Stimulated activated CD8-positive, alpha-beta memory T cell treated with anti-CD3 and anti-CD28 coated beads, Interleukin-7, amount 100 ng/mL, for 1 hour (primary cell): ENCODE measurements at places on chromosomes 1 and 21.

DNA sequence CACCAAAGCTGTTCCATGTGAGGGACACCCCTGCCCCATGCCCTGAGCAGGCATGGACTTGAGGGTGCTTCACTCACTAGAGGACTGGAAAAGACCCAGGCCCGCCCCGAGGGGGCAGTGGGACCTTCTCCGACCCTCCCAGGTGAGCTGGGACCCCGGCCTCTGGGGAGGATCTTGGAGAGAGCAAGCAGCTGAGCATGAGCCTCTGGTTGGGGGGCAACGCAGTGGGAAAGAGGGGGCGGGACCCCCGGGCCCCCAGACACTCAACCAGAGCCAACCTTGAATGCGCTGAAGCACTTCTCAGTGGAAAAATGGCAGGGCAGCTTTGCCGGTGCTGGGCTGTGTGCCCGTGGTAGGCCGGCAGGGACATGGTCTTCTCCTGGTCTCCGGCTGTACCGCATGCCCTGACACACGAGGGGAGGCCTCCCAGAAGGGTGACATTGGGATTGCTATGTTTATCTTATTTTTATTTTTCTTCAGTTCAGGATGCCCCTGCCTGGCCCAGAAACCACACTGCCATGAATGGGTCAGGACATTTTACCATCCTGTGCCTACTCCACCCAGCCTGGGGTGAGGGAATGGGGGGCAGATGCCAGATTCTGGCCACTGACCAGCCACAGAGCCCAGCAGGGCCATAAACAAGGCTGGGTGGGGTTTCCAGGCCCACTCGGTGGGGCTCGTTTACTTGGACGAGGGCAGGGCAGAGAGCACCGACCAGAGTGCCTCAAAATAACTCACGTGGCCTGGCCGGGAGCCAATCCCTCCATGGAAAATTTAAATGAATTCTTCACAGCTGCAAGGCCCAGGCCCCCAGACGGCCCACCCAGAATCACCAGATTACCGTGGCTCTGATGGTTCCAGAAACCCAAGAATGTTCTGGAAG is 17.2 kb upstream of the LAPTM5 start:
- no peak for DNase-seq

GRCh38 chr1:111197598-111198284 is 2.7 kb downstream of the DENND2D start:
- no peak for DNase-seq

DNA sequence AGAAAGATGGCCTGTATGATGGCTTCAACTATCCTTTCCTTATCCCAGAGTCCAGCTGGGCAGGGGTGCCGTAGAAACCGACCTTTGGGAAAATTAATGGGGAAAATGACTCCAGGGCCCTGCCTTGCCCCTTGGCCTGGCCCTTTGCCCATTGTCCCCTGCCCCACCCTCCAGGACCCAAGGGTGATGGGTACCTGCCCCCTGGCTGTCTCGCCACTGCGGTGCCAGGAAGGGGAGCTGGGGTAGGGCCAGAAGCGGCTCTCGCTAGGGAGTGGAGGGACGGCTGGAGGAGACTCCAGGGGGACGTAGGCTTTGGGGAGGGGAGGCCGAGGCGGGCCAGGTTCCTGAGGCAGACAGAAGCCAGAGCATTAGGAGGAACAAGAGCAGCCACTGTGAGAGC is 29.1 kb upstream of the GOLT1A start:
- DNase-seq: no peak

DNA sequence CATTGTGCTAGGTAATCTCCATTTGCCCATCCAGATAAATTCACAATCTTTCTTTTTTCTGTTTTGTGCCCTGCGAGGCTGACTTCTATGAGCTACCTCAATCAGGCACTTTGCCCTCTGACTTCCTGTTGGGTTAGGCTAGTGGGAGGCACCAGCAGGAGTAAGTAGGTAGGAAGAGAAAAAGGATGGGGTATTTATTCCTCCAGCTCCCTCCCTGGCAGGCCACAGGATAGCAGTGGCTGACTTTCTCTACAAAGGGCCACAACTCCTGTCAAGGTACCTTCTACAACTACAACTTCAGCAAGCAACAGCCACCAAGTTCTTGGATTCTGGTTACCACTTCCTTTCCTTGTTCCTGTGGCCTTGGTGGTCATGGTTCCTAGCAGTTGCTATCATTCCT is 18.8 kb upstream of the GORAB start:
- no peak for DNase-seq
